ENCODE measurements at places on chromosomes 12 and 14.

GRCh38 chr14:48771717-48772116, 814.5 kb downstream of the RPS29 start:
- DNase-seq: no peak

GRCh38 chr14:57687416-57687815, 178.5 kb downstream of the SLC35F4 start:
- no peak for DNase-seq

GRCh38 chr12:115371711-115372110, 687.7 kb upstream of the TBX3 start:
- no peak for DNase-seq

DNA sequence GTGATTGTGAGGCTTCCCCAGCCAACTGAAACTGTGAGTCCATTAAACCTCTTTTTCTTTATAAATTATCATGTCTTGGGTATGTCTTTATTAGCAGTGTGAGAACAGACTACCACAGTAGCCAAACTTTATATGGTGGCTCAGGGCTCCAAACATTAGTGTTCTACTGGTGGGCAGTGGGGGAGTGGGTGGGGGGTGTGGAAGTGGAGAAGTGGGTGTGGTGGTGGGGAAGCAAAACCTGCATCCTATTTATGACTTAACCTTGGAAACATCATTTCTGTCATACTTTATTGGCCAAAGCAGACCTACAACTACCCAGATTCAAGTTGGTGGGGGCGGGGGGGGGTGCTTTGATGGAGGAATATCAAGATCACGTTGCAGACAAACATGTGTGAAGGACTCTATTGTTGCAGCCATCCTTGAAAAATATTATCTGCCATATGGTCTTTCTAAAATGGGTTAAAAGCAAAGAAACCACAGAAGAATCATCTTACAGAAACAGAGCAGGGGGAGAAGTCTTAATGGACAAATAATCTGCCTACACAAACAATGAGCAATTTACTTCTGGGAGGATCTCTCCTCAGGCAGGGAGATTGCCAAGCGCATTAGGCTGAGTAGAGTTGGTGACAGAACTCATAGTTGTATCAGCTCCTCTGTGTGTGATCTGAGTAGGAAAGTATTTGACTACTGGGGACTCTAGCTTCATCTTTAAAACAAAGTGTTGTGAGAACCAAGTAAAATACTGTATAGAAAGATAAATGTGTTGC, 1.4 kb upstream of the PWP1 start:
- no peak for DNase-seq

- DNase-seq: no peak
Observed at GRCh38 chr12:18849761-18850160, 111.8 kb downstream of the CAPZA3 start.

DNA sequence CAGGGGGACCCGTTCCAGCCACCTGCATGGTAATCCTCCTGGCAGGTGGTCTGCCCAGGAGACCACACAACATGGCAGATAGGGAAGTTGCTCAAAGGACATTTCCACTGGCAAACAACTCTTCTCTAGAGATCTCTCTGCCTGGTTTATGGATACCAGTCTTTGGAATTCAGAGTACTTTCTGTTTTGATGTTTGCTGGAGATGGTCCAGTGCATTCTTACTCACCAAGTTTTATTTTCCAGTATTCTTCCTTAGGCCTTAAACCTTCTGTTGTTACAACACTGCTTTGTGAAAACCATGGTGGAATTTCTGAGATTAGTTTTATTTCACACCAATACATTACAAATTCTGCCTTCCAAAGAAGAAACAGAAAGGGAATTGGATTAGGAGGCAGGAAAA, 428.3 kb downstream of the FUT8 start:
- no peak for DNase-seq

DNA sequence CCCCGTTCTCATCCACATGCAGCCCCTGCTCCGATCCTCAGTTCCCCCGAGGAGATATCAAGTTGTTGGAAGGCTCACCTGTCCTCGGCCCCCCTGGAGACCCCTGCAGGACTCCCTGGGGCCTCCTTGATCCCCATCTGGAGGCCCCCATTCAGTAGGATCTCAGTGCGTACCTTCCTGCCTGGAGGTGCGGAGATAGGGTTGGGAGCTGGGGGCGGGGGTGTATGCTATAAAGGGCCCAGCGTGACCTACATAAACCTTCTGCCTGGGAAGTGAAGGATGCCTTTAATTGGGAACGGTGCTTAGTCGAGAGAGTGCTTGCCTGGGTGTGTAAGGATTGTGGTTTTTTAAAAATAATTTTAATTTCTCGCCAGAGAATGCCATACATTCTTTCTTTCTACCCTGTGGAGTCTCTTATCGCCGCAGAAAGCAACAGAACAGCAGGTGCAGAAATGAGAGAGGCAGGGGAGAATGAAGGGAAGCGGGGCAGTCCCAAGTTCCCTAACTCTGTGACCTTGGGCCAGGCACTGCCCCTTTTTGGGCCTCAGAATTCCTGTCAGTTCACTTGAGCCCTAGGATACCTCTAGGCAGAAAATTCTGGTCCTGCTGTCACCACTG, 153.7 kb downstream of the TSPAN9 start:
- no peak for DNase-seq

GRCh38 chr12:131402781-131403396, 308.0 kb upstream of the SFSWAP start:
- no peak for DNase-seq

- peak; percentile 4 for DNase-seq
Observed at GRCh38 chr12:97283297-97283696, 179.3 kb upstream of the RMST start.

GRCh38 chr12:124073356-124074035, 100.5 kb downstream of the ZNF664 start:
- no peak for DNase-seq

DNA sequence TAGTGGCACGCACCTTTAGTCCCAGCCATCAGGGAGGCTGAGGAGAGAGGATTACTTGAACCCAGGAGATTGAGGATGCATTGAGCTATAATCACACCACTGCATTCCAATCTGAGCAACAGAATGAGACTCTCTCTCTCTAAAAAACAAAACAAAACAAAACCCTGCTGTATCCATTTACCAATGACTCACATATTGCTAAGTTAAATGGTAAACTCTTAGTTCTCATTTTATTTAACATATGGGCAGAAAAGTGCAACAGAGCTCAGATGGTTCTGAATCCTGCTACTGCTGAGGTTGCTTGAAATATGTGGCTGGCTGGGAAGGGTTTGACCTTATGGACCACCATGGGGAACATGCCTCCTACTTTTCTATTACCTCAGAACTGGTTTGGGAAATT, 33.7 kb upstream of the CCNT1 start:
- no peak for DNase-seq

DNA sequence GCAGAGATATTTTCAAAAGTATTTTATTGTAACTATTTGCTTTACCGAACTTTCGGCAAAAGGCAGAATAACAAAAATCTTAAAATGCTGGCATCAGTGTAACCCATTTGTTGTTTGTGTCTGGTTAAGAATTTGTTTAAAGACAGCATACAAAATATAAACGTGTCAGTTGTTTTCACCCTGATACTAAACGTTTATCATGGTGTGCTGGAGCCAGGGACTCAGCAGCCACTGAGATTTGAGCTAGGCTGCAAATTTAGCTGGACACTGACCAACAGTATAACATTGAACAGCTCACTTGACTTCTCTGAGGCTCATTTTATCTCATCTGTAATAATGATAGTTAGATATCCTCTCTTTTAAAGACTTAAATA, 183.7 kb downstream of the TMTC3 start:
- no peak for DNase-seq

- no peak for DNase-seq
Observed at GRCh38 chr14:54259821-54260220, 137.0 kb upstream of the CDKN3 start.

- DNase-seq: no peak
Observed at GRCh38 chr14:44384093-44384492, 123.0 kb downstream of the FSCB start.

DNA sequence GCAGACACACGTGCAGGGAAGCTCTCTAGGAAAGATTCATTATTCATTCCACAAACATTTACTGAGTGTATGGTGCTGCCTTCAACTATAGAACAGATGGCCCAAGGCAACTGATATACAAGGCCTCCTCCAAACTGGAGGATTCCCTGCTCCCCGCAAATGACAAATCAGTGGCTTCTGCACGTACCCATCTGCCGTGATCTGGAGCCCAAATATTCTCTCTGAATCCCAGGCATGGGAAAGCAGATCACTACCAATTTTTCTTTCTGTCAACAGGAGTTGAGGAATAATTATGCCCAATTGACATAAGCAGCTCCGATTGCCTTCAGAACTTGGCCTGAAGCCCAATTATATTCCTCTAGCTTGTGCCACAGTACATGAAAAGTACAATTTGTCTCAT, 174.2 kb upstream of the CCDC196 start:
- no peak for DNase-seq

DNA sequence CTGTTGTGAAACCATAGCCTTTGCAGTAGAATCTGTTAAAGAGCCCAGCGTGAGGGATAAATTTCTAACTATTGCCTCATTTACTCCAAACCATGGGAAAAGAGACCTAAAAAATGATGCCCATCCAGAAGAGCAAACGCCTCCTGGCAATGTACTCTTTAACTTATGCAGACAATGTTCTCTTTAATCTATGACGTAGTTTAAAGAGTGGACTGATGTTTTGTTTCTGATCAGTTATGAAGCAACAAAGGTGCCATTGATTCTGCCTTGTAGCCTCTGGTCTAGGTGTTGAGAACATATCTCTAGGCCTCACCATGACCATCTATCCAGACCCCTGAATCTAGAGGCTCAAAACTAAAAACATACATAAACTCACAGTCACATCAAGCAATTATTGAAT, 13.4 kb downstream of the SSTR1 start:
- DNase-seq: no peak

DNA sequence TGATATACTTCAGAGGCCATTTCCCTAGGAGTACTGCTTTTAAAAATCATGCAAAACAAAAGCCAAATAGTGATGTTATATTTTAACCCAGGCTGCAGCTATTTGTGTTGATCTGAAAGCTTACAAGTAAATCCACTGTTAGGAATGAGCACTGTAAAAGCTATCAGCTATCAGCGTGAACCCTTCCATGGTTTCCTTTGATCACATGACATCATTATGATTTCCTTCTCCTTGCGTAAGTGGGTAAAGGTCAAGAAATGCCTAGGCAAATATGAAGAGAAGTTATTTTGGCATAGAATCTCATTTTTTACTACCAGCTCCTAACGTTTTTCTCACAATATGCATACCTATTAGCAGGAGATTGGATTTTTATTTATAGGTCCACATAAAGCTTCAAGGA, 48.6 kb upstream of the CATSPERB start:
- no peak for DNase-seq

GRCh38 chr12:57242691-57243454, 8.1 kb downstream of the STAC3 start:
- DNase-seq: peak; percentile 73

- no peak for DNase-seq
Observed at GRCh38 chr12:129075460-129076208, 222.4 kb downstream of the GLT1D1 start.

GRCh38 chr12:116244001-116244400, 33.5 kb downstream of the MED13L start:
- peak; percentile 4 for DNase-seq

DNA sequence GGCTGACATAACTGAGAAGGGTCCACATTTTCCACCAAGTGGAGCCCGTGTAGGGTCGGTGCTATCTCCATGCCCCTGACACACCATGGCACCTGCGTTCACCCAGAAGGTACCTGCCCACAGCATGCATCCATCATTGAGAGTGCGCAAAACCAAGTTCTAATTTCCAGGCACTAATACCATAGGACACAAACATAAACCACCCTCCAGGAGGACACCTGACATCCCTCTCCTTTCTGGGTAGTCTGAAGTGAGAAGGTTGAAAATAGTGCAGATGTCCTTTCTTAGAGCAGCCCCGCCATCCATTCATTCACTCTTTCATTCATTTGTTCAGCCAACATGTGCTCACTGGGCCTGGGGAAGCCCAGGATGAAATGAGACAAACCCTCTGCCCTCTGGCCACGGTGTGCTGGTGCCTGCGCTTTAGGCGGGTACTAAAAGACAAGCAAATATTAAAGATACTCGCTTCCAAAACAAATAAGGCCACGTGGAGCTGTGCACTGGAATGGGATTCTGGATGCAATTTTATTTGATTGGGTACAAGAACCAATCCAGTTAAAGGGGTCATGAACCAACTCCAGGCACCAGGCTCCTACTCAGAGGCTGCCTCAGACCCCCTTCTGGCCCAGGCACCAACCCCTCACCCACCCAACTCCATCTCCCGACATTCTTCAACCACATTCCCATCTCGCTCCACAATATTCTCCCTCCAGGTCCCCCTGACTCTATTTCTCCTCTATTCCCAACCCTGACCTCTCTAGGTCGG, 1.2 kb downstream of the TTC7B start:
- no peak for DNase-seq

DNA sequence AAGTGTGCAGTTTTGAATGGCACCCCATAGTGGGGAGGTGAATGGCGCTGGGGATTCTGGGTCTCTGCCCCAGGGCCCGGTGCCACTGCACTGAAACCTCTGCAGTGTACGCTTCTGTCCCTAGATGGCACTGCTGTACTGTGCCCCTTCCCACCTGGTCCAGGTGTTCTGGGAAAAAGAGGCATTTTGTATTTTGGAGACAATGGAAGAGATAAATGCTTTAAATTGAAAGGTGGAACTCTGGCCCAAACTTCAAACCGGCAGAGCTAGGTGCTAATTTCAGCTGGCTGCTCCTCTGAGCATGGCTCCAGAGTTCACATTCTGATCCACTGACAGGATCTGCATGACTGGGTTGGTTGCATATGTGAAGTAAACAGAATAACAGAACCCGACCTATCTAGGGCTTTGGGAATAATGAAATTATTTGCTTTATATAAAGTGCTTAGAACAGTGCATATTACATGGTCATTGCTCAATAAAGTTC, 52.2 kb downstream of the KRT80 start:
- peak; percentile 38 for DNase-seq

- DNase-seq: no peak
Observed at GRCh38 chr14:66662374-66662773, 154.4 kb downstream of the GPHN start.

DNA sequence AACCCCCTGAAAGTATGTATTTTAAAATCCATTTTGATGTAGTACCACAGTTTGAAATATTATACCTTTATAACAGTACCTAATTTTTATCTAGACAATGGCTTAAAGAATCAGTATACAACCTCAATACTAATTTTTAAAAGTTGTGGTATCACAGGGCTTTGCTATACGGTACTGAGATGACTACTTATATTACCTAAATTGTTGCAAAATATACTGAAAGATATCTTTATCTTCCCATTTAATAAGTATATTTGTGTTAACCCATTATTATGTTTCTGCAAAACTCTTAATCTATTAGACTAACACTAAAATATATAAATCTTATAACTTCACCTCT, 67.1 kb downstream of the RALGAPA1 start:
- no peak for DNase-seq

- no peak for DNase-seq
Observed at GRCh38 chr12:5172886-5173285, 129.2 kb downstream of the KCNA5 start.

GRCh38 chr12:48765753-48766162, 23.1 kb downstream of the ADCY6 start:
- peak; percentile 32 for DNase-seq

All from activated CD4-positive, alpha-beta T cell treated with anti-CD3 and anti-CD28 coated beads, Interleukin-10, Interleukin-2, amounts not matched to agents 100 ng/mL and 50 ng/mL, durations not matched to agents 16 hours and 8 hours (primary cell).